Midbrain (tissue), 1 donor: ENCODE measurements at places on chromosomes 4 and X.

DNA sequence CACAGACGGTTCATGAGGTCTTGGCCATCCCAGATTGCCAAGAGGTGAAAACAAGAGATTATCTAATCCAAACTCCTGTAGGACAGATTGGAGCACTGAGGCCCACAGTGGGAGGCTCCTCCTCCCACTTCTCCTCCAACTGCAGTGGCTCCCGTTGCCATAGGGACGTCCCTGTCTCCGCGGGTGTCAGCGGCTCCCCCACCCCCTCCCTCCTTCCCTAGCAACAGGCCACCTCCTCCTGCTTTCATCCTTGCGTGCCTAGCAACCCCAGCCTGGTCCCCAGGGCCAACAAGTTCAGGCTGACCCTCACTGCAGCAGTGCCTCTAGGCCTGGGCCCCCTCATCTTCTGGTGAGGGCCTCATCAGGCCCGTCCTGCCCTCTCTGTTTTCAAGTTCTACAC lies 6.8 kb upstream of the IQSEC2 start:
- DNase-seq, result peak; percentile 12

- DNase-seq, result no peak
Observed at GRCh38 chr4:121246698-121247097, 82.6 kb upstream of the TNIP3 start.

GRCh38 chr4:5037553-5038551 lies 13.4 kb upstream of the STK32B start:
- DNase-seq, result no peak

GRCh38 chrX:39890807-39891206 lies 207.0 kb downstream of the BCOR start:
- no peak for DNase-seq

DNA sequence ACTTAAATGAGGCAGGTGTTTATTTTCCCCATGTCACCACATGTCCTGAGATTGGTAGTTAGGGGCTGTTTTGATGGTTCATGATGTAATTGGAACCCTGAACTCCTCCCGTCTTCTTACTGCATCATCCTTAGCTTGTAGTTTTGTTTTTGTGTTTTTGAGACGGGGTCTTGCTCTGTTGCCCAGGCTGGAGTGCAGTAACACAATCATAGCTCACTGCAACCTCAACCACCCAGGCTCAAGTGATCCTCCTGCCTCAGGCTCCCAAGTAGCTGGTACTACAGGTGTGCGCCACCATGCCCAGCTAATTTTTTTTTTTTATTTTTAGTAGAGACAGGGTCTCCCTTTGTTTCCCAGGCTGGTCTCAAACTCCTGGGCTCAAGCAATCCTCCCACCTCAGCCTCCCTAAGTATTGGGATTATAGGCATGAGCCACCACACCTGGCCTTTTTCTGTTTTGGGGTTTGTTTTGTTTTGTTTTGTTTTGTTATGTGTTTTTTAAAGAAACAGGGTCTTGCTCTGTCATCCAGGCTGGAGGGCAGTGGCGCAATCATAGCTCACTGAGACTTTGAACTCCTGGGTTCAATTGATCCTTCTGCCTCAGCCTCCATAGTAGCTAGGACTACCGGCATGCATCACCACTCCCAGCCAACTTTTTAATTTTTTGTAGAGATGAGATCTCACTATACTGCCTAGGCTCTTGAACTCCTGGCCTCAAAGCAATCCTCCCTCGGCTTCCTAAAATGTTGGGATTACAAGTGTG lies 76.4 kb downstream of the SNX25 start:
- DNase-seq, result no peak

DNA sequence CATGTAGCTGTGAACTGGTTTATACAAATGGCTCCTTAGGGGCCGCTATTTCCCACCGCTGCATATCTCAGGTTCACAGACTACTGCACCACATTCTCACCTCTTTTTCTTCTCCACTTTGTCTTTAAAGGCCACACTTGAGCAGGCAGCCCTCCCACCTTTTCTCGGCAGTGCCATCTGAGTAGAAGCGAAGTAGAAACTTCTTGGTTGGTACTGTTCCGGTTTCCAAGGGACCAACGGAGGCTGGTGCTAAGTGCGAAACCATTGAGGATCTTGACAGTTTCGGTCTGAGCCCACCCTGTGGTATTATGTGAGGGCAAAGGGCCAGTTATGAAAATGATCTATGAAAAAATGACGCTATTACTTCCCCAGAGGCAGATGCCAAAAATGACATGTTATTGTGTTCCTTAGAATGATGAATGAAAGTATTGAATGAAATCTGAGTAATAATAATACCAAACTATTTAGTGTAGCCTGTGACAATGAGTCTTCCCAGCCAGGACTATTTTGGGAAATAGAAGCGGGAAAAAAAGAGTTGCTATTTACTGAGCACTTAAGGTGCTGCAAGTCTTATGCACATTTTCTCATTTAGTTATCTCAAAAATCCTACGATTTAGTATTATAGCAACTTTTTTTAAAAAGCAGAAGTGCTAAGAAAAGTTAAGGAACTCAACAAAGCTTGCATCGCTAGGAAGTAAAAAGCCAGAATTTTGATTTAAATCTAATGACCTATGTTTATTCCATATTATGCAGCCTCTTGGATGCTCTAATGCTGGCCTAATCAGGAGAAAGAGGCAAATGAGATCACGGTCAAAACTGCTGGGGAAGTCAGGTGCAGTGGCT lies 29.6 kb upstream of the CHRNA9 start:
- no peak for DNase-seq

DNA sequence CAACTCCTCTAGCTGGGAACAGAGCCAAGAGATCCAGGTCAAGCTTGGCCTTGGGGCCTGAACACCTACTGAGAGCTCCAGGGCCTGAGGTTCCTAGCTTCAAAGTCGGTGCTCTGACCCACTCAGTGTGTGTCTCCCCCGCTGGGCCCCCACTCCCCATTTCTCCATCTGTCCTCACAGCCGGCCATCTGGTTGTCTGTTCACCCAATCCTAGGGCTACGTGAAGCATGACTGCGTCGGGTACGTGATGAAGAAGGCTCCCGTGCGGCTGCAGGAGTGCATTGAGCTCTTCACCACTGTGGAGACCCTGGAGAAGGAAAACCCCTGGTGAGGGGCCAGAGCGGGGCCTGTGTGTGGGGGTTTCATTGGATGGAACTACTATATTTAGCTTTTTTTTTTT lies 12.3 kb downstream of the USP11 start:
- no peak for DNase-seq

GRCh38 chr4:123748806-123749205 lies 352.2 kb downstream of the SPRY1 start:
- DNase-seq, result no peak

GRCh38 chrX:124383354-124383753 lies 37.0 kb downstream of the SH2D1A start:
- DNase-seq, result no peak

- no peak for DNase-seq
Observed at GRCh38 chr4:94000559-94000958, 172.0 kb downstream of the ATOH1 start.

- no peak for DNase-seq
Observed at GRCh38 chrX:109714340-109714958, 18.6 kb downstream of the ACSL4 start.

- DNase-seq, result no peak
Observed at GRCh38 chrX:35670889-35671288, 127.3 kb upstream of the MAGEB16 start.

- no peak for DNase-seq
Observed at GRCh38 chrX:2828959-2829411, 255 bp downstream of the GYG2 start.
